IPS-NIHi11 (cell line): ENCODE measurements at places on chromosomes 1 and 21.

DNA sequence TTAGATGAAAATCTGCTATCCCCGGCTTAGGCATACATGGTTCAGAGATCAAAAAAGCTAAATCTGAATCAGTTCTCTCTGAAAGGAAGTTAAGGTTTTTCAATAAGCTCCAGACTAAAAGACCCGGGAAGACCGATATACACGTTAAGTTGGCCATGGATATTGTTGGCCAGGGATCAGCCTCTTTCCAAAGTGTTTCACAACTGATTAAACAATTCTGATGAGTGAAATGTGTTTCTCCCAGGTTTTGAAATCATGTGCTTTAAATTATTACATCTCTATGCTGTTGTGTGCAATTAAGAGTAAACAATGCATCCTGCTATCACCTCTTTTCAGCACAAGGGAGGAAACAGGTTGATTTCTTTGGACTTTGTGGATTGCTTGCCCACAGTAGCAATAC, 23.7 kb upstream of the GNG12 start:
- no peak for DNase-seq

- peak; percentile 42 for DNase-seq
Measured at GRCh38 chr1:203512848-203513584, 19.1 kb downstream of the OPTC start.

- peak; percentile 47 for DNase-seq
Measured at GRCh38 chr21:36388835-36389234, 3.6 kb downstream of the CHAF1B start.

GRCh38 chr1:165408518-165408917, 36.4 kb downstream of the RXRG start:
- DNase-seq, result peak; percentile 74

- DNase-seq, result peak; percentile 7
Measured at GRCh38 chr1:198892065-198892464, 253.2 kb downstream of the PTPRC start.

DNA sequence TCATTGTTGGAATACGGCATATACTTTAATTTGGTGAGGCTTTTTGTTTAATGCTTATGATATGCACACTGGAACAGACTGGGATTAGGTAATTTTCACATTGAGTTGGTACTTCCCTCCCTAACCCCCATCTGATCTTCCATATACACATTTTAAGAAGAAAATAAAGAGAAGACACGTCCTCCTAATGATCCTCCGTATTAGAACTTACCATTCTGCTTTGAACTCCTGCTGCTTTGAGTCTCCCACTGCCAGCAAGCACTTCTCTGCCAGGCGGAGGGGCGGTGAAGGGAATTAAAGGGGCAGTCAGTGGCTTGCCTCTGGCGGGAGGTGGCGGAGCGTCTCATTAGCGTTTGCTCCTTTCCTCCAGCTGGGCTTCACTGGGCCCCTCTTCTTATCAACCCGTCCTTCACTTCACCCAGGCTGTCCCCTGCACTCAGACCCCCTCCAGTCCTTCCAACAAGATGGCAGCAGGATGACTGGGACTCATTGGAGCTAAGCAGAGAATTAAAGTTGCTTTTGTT, 433.4 kb downstream of the KIF26B start:
- no peak for DNase-seq
